ENCODE measurements at places on chromosomes 7 and 10.

DNA sequence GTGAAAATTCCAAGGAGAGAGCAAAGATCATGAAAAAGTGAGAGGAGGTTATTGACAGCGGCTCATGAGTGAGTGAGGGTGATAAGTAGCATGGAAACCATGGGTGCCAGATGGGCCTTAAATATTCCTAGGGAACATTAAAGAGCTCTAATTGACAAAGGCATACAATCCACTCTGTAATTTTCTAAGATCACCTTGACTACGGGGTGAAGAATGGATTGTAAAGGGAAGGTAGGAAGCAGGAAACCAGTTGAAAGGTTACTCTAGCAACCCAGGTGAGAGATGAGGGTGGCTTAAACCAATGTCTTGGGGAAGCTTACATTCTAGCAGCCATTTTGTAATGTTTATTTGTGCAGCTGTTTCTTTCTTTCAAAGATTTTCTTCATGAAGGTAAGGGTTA is 75.7 kb downstream of the RSU1 start:
- DNase-seq = no peak

DNA sequence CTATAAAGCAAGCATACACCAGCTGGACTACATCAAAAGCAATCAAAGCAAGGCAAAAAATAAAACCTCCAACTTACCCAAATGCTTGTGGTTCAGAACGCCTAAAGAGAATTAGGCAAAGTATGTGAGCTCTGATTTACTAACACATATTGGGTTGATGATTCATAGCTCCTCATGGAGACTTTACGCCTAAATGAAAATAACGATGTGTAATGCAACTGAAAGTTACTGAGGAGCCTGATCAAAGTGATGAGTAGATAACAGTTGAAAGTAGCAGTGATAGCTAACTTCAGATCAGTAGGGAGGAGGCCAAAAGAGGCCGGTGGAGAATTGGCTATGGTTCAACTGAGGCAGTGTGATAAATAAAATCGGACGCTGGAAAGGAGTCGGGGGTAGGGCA is 85.0 kb downstream of the MPP7 start:
- no peak for DNase-seq

- DNase-seq = peak; percentile 39
These were observed 904 bp upstream of the DPYSL4 start for GRCh38 chr10:132185601-132186487.

DNA sequence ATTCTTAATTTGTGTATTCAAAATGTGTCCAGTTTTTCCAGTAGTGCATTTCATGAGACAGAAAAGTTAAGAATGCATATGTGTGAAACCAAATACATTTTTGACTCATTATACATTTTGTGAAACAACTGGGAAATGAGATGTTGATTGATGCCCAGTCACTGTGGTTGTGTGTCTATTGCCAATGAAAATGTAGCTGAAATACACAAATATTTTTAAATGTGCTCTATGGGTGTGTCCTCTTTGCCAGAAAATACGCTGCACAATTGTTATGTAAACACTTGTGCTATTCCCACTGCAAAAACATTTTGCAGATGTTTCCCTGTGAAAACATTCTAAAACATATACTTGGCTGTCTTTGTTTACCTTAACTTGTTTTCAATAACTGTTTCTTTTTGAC is 395.2 kb downstream of the TFEC start:
- no peak for DNase-seq

DNA sequence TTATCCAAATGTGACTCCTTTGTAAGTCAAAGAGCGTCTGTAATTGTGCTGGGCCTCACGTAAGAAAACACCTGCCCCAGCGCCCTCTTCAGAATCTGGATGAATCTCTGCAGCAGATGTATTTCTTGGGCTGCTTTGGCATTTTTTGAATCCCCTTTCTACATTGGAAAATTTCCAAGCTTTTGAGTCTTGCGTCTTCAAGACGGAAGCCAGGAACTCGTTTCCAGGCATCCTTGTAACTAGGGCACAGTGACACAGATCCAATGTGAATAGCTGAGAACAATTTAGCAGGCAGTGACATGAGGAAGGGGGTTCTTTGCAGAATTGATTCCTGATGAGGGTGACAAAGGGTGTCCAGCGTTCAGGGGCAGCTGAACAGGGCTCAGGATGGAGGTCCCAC is 862.3 kb downstream of the TYW1 start:
- no peak for DNase-seq

DNA sequence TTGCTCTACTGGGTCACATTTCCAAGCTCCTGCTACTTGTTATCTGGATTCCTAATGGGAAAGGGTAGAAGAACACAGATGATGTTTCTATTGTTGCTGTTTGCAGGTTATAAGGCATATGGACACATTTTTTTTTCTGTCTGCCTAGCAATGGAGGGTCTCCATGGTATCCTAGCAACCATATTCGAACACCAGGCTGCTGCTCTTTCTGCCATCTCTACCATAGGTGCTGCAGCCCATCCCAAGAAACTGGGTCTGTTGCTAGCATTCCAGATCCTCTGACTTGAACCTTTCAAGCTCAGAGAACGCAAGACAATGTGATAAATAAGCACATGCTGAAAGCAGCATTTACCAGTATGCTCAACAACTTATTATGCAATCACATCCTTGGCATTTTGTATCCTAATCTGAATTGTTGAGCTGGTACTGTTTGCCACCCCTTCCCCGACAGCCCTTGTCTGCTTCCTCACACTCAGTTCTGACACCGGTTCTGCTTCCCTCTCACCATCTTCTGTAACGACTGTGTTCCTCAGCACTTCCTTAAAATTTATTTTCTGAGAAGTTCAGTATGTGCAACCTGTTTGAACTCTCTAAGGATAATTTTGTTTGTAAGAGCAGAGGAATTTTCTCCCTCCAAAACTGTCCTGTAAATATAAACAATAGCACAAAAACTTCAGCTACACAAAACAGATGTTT is 6.2 kb downstream of the PRKG1 start:
- DNase-seq = no peak

GRCh38 chr7:92436612-92437445 is 10.5 kb upstream of the GATAD1 start:
- DNase-seq = no peak

- no peak for DNase-seq
These were observed 34.9 kb downstream of the BAIAP2L1 start for GRCh38 chr7:98365863-98366561.

DNA sequence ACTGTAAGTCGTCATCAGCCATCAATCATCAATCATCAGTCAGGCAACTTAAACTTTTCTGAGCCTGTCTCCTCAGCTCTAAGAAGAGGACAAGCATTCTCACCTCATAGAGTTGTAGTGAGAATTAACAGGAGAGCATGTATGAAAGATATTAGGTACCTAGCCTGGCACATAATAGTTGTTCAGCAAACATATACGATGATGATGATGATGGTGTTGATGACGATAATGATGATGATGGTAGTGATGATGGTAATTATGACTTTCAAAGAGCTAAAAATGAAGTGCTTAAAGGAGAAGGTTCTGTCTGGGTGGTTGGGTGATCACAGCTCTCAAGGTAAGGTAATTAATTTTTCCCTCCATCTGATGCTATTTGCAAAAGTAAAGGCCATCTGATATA is 55.1 kb upstream of the ADRB1 start:
- no peak for DNase-seq

- no peak for DNase-seq
These were observed 21.4 kb upstream of the ABCB5 start for GRCh38 chr7:20594023-20594422.

DNA sequence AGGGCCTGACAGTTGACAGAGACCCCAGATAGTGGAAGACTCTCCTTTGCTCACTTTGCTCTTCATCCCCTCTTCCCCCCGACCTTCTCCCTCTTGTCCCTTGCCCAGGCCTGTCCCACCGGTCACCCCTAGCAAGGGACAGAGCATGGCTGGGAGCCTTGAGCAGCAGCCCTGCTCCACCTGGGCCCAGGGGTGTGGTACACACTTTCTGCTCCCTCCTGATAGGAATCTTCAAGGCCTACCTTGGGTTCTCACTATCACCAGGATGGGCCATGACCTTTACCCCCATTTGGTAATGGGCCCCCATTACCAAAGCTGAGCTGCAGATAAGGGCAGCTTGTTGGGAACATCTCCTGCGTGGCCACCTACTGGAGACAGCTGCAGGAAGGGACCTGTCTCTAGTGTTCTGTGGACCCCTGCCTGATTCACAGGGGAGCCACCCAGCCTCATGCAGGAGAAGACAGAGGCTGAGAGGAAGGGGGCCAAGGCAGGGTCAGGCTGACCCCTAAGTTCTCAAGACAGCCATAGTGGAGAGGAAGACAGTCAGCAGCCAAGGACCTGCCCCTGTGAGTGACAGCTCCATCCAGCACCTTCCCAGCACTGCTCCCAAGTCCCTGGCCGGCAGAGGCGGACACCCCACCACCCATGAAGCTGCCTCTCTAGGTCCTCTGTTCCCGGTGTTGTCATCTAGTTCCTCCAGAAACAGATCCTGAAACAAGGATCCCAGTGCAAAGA is 913 bp upstream of the NPC1L1 start:
- no peak for DNase-seq

GRCh38 chr10:3778692-3779157 is 6.3 kb downstream of the KLF6 start:
- DNase-seq = no peak

GRCh38 chr7:130488392-130489139 is 3.3 kb upstream of the MEST start:
- no peak for DNase-seq

- DNase-seq = no peak
These were observed 105.1 kb downstream of the GATA3 start for GRCh38 chr10:8159341-8160165.

GRCh38 chr7:31340051-31340450 is 475 bp downstream of the NEUROD6 start:
- DNase-seq = no peak

Measured in stimulated activated CD4-positive, alpha-beta T cell treated with anti-CD3 and anti-CD28 coated beads, Interleukin-15, amount 100 ng/mL, for 1 hour (primary cell).